Choroid plexus epithelial cell (primary cell): ENCODE measurements at places on chromosomes 4 and X.

GRCh38 chr4:81594490-81595159 is 122.9 kb upstream of the RASGEF1B start:
- DNase-seq: no peak

- peak; percentile 50 for DNase-seq
Measured at GRCh38 chr4:38921151-38921550, 53.5 kb downstream of the FAM114A1 start.

- peak; percentile 3 for DNase-seq
Measured at GRCh38 chrX:132257116-132257515, 37.9 kb upstream of the RAP2C start.

- DNase-seq: no peak
Measured at GRCh38 chrX:8845469-8845868, 44.3 kb upstream of the FAM9A start.

DNA sequence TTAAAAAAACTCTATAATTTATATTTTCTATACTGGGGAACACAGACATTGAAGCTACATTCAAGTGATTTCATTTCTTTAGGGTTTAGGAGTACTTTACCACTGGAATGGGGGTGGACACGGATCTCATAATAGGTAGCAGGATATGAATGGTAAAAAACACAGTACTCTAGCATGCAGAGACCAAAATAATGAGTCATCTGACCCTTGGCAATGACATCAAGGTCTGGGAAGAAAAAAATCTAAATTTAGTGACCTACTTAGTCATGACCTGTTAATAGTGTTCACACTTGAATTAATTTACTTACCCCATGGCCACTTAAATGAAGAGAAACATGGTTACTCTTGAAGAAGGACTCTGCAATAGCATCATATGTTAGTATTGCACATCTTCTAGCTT is 187.9 kb downstream of the EPHA5 start:
- peak; percentile 73 for DNase-seq

DNA sequence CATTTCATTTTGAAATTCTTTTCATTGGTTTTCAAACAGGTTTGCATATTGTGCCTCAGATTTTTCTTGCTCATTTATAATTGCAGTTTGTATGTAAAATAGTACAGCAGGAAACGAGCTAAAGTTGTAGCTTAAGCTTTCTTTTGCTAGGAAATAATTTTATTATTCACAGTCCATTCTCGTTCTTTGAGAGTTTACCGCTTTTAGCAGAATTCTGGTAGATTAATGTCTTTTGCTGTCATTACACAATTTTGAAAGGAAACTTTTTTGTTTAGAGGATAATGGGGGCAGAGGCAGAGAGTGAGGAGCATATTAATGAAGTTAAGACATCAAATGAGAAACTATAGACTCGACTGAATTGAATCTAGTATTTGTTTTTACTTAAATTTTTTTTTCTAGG is 10.5 kb downstream of the LSM6 start:
- no peak for DNase-seq

- DNase-seq: no peak
Measured at GRCh38 chr4:133385161-133385954, 236.3 kb downstream of the PCDH10 start.

GRCh38 chrX:49958727-49959485 is 36.5 kb downstream of the CLCN5 start:
- no peak for DNase-seq

GRCh38 chrX:40578039-40578695 is 2.6 kb upstream of the ATP6AP2 start:
- DNase-seq: no peak

- DNase-seq: no peak
Measured at GRCh38 chr4:10977534-10977933, 293.0 kb upstream of the CLNK start.

DNA sequence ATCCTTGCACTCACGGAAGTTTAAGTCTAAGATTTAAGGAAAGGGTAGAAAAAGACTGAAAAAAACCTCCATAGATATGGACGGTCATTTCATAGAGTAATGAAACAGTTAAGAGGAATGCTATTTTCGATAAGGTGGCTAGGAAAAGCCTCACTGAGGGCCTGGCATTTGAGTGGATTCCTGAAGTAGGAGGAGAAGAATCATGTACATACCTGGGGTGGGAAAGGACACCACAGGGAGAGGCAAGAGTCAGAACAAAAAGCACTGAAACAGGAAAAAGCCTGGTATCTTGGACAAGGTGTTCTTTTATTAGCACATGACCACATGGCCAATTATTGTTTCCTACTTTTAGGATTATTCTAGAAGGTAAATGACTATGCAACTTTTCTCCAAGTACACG is 547.2 kb upstream of the DIPK2B start:
- peak; percentile 21 for DNase-seq

- no peak for DNase-seq
Measured at GRCh38 chr4:87499403-87500091, 29.6 kb downstream of the SPARCL1 start.

DNA sequence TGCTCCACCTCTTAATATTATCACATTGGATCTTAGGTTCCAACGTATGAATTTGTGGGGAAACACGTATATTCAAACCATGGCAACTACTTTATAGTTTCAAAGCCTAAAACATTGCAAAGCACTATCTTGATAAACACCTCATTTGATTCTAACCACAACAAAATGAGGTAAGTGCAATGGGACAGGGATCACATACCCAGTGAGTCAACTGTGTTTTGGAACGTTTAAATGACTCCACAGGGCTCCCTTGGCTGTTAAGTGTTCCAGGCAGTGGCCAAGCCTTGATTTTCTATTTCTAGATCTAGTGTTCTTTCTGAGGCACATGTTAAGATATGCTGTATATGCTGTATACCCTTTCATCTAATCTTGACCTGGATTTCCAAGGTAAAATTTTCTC is 54.5 kb upstream of the C1QTNF7 start:
- DNase-seq: no peak

- peak; percentile 87 for DNase-seq
Measured at GRCh38 chr4:106898621-106899230, 137.4 kb downstream of the DKK2 start.

GRCh38 chrX:101564651-101565050 is 14.3 kb downstream of the ARMCX1 start:
- no peak for DNase-seq

DNA sequence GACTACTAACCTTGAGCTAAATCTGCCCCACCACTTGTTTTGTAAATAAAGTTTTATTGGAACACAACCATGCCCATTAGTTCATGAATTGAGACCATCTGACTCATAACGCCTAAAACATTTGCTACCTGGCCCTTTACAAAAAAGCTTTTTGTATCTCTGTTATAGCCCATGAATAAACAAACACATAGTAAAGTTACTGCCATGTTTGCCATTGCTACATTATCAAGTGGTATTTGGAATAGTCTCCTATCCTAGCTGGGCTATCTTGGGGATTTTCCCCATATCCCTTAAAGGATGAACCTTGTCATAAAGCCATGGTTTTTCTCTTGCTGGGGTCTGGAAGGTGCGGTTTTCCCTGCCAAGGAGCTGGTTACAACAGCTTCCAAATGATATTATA is 112.3 kb downstream of the FAM9B start:
- DNase-seq: no peak

GRCh38 chr4:8128100-8128856 is 30.3 kb downstream of the ABLIM2 start:
- DNase-seq: peak; percentile 16

DNA sequence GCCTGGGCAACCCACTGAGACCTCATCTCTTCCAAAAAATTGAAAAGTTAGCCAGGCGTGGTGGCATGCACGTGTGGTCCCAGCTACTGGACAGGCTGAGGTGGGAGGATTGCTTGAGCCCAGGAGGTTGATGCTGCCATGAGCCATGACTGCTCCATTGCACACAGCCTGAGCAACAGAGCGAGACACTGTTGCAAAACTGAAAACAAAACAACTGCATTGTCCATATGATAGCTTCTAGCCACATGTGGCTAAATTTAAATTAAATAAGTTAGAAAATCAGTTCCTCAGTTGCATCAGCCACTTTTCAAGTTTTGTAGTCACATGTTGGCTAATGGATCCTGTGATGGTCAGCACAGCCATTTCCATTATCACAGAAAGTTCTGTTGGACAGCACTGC is 67.9 kb downstream of the GAB1 start:
- DNase-seq: peak; percentile 25

GRCh38 chr4:2071912-2072867 is 13.1 kb downstream of the NAT8L start:
- DNase-seq: no peak

DNA sequence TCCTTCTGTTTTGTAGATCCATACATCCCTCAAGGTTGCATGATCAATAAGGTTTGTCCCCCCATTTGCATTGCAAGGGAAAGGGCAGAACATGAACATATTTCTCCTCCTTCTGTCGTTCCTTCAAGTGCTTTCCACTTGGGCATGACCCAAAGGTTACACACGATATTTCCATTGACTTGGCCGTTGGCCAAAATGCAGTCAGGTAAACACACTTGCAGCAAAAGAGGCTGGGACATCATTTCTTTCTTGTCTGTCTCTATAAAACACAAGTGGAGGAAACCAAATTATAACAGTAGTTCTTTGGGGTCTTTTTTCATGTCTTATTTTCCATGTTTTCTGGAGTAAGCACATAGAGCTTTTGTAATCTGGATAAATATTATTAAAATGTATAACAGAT is 156.1 kb downstream of the FRAS1 start:
- no peak for DNase-seq

- DNase-seq: peak; percentile 40
Measured at GRCh38 chr4:42280327-42281095, 116.8 kb upstream of the SHISA3 start.

- no peak for DNase-seq
Measured at GRCh38 chr4:9976781-9977180, 44.5 kb downstream of the SLC2A9 start.

DNA sequence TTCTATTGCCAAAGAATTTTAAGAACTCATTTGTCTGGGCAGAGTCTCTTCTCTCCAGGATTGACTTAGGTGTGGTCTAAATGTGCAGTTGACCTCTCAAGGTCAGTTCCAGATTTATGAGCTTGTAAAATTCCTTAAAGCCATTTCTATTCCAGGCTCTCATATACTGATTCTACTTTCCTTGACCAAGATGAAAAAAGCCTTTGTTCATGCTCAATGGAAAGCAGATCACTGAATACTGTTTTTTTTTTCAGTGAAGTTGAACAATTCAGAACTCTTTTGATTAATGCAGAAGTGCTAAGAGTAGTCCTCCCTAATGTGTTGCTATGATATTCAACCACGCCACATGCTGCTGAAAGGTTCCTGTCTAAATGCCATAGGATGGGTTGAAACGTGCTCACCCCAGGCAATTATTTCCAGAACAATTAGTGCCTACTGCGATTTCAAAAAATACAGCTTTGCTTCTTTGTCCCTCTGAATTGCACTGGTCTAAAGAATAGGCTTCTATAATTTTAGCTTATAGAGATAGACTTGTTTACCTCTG is 312.4 kb upstream of the PABPC5 start:
- no peak for DNase-seq

- no peak for DNase-seq
Measured at GRCh38 chr4:21205821-21206531, 505.7 kb downstream of the PACRGL start.

DNA sequence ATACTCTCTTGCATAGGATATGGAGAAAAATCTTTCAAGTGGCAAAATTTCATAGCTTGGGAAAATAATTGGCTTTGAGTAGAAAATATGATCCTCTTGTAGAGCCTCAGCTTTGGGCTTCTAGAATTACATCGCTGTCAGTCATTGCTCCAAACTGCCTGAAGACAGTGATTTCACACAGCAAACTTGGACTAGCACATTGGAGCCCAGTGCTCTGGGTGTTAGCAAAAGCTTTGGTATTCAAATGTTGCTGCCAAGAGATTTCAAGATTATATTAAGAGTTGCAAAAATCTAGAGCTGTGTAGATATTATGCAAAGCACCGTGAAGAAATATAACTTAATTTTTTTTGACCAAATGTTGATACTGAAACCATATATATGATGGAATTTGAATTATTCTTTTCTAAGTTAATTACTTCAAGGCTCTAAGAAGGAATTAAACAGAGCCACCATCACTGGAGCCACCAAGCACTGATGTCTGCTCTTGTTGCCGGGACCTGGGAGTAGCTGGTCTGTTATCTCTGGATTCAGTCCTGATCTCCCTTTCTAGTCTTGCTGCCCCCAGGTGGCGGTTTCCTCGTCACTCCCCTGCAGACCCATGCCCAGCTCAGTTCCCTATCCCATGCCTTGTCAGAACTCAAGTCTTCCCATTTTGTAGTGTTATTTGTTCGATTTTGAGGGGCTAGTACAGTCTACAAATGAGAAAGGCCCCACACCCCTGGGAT is 260.7 kb upstream of the SFRP2 start:
- DNase-seq: peak; percentile 77

- peak; percentile 60 for DNase-seq
Measured at GRCh38 chrX:30957753-30958152, 68.7 kb upstream of the TAB3 start.

DNA sequence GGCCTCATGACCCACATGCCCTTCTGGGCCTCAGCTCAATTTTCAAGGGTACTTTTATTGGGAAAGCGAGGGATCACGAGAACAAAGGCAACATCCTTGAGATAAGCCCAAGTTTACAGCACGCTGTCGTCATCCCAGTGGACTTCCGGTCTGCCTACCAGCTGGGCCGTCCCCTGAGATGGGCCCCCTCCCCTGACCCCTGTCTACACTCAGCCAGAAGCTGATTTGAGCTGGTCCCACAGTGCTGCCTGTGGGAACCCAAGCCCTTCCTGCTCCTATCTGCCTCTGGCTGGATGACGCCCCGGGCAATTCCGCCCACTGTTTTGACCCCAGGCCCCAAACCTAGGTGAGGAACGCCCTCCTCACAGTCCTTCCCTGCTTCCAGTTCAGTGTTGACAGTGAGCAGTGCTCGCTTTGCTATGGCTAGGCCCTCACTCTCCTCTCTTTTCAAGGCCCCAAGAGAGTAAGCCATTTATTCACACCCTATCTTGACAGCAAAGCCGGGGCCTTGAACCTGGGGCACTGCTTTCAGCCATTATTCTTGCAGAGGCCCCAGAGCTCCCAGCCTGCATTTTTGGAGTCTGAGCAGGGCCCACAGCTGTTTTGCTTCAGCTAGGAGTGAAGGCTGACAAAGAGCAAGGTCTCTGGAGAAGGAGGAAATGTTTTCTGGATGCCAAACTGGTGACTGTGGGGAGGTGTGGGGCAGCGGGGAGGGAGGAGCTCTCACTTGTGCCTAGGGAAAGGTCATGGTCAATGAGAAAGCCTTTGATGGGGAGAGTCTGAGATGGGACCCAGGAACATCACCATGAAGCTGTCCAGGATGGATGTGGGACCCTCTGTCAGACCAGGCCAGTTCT is 164.6 kb upstream of the BCOR start:
- DNase-seq: peak; percentile 71

GRCh38 chrX:115539841-115540240 is 21.1 kb upstream of the PLS3 start:
- DNase-seq: peak; percentile 30

GRCh38 chrX:55709735-55710134 is 7.8 kb upstream of the RRAGB start:
- no peak for DNase-seq

GRCh38 chr4:189941005-189941450 is 356 bp downstream of the FRG1 start:
- peak; percentile 0 for DNase-seq

- peak; percentile 6 for DNase-seq
Measured at GRCh38 chr4:4425119-4425690, 38.3 kb downstream of the NSG1 start.

GRCh38 chrX:53077207-53078197 is 4.7 kb upstream of the TSPYL2 start:
- no peak for DNase-seq

GRCh38 chrX:7815166-7815805 is 27.7 kb upstream of the VCX start:
- DNase-seq: no peak
